Left forelimb (tissue), 1 donor: ENCODE measurements at places on chromosomes 13 and 19.
A peak's percentile ranks its signal among the peaks of the same experiment; 100 is the strongest.

DNA sequence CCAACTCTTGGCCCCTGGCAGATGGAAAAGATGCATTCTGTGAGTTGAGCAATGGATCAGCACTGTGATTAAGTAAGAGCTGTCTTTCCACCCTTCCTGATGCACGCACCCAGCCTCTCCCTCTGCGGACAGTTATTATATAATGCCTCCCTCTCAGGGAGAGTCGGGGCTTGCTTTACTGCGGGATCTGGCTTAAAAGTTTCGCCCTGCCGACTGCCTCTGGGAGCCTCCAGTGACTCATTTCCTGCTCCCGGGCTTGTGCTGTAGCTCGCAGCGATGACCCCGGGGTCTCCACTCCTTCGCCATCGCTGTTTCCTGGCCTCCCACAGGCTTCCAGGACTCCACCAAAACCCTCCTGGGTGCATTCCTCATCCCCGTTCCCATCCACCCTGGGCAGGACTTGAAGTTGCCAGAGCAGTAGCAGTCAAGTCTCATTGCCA lies 107.4 kb upstream of the SLC7A1 start:
- no peak for DNase-seq

- DNase-seq: no peak
These were observed 260.8 kb downstream of the EFNB2 start for GRCh38 chr13:106274551-106275203.

DNA sequence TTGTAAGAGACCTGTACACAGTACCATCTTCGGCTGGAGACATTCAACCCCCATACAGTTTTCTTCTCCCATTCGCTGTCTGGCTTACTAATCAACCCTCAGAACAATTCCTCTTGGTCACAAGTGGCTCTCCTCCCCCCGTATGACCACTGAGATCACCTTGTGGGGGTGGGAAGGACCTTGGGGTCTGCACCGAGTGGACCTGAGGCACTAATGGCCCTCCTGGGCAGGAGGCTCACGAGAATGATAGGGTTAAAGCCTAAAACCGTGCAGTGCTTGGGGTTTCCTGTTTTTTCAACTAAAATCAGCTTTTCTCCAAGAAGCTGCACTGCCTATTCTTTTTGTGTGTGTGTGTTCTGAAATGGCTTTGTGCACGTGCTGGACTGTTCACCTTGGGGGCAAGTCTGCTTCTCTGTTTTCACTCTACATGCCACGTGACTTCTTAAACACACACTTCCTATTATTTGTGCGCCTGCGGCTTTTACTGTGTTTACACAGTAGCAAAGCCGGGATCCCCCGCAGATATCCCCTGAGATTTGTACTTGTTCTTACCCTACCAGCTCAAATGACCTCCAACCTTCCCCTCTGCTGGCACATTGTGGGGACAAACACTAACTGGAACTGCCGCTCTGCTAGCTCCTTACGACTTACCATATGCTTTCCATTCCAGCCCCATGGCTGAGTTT lies 12.3 kb downstream of the RBM26 start:
- DNase-seq: no peak

DNA sequence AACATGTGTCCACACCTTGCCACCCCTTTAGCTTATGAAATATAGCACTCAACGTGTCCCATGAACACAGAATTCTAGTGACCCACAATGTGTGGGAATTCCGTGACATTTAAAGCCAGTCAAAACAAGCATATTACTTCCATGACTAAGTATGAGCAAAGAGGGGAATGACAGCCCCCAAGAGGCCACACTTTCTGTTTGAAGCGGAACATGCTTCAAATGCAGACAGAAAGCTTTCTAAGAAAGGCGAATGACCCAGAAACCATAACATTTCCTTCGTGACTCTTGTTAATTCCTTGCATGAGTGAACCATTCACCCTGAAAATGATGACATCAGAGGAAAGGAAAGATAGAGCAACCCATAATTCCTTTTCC lies 122.0 kb upstream of the FNDC3A start:
- DNase-seq: no peak

- DNase-seq: no peak
These were observed 11.4 kb upstream of the GPI start for GRCh38 chr19:34353546-34353945.

GRCh38 chr13:38863536-38863935 lies 127.1 kb downstream of the STOML3 start:
- no peak for DNase-seq

DNA sequence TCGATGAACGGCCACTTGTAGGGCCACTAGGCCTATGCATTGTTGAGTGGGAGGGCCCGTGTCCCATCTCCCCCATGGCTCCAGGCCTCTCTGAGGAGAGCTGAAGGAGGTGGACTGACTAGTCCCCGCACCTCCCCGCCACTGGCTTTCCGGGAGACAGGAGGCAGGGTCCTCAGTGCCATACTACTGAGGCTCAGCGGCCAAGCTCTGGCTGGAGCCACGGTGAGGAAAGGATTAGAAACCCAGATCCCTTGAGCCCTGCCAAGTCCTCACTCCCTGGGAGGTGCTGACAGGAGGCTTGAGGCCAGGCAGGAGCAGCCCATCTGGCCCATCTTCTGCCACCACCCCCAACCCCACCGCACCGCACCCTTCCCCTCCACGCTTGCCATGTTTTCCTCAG lies 29.0 kb downstream of the CCDC8 start:
- peak; percentile 23 for DNase-seq

DNA sequence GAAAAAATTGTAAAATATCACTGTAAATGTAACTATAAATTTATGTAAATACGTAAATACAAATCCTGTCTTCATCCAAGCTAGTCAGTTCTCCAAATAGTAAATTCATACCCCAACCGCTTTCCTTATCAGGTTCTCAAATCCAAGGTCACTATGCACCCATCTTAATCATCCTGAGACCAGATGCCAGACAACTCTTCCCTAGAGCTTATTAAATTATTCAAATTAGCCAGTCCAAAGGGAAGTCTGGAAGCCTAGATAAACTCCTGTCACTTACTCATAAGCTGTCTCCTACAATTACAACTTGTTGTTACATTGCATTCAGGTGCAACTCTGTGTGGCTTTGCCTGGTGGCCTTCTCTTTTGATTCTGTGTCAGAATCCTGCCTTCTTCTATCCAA lies 836.1 kb upstream of the PCDH20 start:
- DNase-seq: no peak

DNA sequence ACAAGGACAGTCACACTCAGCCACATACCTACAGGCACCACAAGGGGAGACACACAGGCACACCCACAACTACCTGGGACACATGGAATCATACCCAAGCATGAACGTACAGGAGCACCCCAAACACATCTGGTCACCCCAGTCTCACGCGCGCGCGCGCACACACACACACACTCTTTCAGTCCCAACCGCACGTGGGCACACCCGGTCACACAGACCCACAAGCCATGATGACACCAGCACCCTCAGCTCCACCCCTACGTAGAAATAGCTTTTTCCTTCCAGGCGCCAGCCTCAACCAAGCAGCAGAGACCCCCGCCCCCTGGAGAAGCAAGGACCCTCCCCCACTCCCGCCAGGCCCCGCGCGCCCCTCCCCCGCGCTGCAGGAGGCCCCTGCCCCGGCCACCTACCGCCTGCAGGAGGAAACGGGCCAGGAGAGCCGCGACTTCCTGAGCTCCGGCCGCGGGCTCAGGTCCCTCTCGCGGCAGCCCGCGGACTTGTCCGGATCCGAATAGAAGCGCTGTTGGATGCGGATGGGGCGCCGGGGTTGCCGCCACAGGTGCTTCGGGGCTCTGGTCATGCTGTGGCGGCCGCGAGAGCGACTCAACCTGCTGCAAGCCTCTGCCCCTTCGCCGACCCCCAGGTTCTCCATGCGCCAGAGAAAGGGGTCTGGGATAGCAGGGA lies 6.4 kb upstream of the PDE4C start:
- DNase-seq: no peak
